ENCODE measurements at places on chromosomes 6 and 20. TPM values are rescaled to one million over a fixed set of nuclear protein-coding genes. Genes with fewer than 3 reads are reported as not detected.

C20orf144 gene
- total RNA-seq: 0.23 TPM

DNA sequence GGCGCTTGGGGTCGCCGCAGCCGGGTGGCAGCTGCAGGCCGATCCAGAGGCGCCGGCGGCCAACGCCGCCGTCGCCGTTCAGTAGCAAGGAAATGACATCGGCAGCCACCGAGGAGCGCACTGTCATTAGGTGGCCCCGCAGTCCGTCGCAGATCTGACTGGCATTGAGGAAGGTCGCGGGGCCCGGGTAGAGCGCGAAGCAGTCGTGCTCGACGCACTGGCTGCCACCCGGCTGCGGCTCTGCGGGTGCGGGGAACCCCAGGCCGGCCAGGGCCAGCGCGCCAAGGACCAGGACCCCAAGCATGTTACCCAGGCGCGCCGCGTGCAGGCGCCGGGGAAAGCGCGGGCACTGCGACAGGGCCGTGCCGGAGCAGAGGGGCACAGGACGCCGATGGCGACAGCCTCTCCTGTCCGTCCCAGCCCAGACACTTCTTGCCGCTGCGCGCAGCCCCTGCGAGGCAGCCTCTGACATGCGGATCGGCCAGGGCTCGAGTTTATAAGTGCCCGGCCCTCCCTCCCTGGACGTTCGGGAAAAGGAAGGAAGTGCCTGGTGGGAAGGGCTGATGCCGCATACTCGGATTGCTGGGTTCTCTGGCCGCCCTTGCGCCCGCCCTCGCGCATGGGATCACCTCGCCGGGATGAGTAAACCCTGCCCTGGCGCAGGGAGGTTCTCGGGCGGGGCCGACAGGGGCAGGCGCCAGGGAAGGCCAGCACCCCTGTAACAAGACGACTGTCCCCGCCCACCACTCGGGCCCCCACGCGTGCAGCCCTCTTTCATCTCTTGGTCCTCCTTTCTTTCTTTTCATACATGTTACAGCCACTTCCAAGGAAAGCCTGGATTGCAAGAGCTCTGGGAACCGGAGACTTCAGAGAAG lies at the start of gene THBD:
Gene THBD, minus strand, starts transcription at position 472 of the 875 bp plus-strand sequence. Its CDS starts 168 bp downstream, at position 304.
- DNase-seq: peak; percentile 26

ATXN1 gene
- total RNA-seq: 46.5 TPM

CLPSL1 gene
- total RNA-seq: not detected

DNA sequence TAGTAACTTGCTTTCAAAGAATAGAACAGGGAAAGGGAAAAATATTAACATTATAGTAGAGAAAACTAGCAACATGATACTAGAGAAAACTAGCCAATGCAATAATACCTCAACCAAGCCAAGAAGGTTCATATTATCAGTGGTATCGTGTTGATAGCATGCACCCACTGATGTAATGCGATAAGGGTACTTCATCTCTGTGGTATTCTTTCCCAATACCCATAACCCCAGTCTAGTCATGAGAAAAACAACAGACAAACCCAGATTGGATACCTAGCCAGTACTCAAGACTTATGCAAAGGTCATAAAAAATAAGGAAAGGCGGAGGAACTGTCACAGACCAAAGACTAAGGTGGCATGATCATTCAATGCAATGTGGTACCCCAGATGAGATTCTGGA lies 21.0 kb downstream of the BLOC1S5 start:
- DNase-seq: no peak

DNA sequence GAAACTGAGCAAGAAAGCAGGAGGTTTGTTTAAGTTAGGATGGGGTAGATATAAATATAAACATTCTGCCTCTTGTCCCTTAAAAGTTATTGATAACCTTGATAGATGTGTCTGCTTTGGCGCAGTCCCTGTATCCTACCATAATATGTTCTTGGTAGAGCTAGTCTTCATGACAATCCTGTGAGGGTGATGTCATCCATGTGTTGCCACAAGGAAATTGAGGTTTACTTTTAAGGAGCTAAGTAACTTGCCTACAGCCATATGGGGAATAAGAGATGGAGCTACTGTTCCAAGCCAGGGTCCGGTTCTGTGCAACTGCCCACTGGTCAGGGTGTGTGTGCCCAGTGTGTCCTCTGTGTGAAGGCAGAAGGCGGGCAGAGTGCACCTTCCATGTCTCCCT lies 78.5 kb downstream of the SSR1 start:
- DNase-seq: no peak

DNA sequence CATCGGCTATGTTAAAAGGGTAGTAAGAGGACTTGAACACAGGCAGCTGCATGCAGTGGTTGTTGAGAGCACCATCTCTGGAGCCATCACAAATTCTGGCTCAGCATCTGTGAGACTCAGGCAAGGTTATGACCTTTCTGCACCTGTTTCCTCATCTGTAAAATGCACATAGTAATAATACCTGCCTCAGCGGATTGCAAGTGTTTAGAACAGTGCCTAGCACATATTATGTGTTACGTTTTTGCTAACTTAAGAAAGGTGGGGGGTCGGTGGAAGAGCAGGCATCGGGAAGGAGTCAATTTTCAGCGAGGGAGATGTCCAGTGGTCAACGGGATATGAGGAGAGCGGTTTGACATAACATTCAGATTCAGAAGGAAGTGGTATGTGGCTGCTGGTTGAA lies 2.9 kb downstream of the LY6G5C start:
- no peak for DNase-seq

- DNase-seq: no peak
These were observed 90.1 kb downstream of the RSPH3 start for GRCh38 chr6:158909938-158910337.

NR2E1 gene
- not detected for total RNA-seq

UBE2C gene
- total RNA-seq: 171 TPM

GRCh38 chr6:163243083-163243482 lies 171.4 kb upstream of the QKI start:
- no peak for DNase-seq

HEBP2 gene
- 41.1 TPM for total RNA-seq

DNA sequence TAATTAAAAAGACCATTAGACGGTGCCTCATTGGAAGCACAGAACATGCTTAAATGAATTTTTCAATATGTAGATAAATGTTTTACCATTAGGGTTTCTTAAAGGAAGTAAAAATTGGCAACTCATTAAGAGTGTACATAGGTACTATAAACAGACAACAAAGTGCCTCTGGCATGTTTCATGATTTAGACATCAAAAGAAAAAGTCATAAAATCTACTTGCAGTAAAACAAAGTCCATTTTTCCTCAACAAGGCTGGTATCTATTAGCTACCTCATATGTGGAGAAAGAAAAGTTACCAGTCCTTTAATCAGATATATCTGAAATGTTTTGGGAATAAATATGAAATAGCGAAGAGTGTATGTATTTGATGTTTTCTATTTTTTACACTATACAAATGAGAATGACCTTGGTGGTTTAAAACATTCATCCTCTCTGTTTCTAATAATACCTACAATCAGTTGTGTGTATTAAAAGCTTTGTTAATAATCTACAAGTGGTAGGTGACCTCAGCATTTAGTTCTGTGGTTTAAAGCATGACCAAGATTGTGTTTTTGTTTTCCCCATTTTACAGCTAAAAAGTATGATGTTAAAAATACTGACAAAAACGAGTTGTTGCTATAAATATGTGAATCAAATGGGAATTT lies 87.5 kb downstream of the HDGFL1 start:
- DNase-seq: no peak

GRCh38 chr6:63543982-63544381 lies 28.3 kb upstream of the LOC128125822 start:
- DNase-seq: no peak

- no peak for DNase-seq
These were observed 70.3 kb downstream of the GFRA4 start for GRCh38 chr20:3592931-3593330.

GRCh38 chr20:57651881-57652605 lies 31.8 kb upstream of the ZBP1 start:
- DNase-seq: no peak

GRCh38 chr6:16698162-16698533 lies 63.1 kb downstream of the ATXN1 start:
- DNase-seq: no peak

OTOR gene
- total RNA-seq: not detected

THBS2 gene
- total RNA-seq: not detected

LAMA2 gene
- total RNA-seq: not detected

- no peak for DNase-seq
These were observed 626.5 kb upstream of the MAP3K7 start for GRCh38 chr6:91213229-91213901.

BPIFB2 gene
- total RNA-seq: not detected

- no peak for DNase-seq
These were observed 57.8 kb upstream of the C20orf144 start for GRCh38 chr20:33604084-33604990.

DNA sequence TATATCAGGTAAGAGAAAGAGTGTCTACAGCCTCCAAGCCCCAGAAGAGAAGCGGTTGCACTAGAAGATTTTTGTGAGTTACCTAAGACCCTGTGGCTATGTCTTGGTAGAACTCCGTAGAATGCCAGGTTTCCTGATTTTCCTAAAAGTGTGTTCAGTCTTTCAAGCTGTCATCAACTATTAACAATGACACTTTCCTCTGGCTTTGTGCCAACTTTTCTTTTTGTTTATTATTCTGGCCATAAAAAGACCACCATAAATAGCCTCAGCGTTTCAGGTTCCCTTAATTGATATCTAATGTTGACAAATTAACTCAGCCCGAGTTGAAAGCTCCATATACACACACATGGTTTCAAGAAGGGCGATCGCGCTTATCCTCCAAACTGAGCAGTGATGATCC lies 1.2 kb downstream of the PAK5 start:
- no peak for DNase-seq

- DNase-seq: no peak
These were observed 69.9 kb downstream of the FYN start for GRCh38 chr6:111803371-111803770.

RGS19 gene
- 38.1 TPM for total RNA-seq

DNA sequence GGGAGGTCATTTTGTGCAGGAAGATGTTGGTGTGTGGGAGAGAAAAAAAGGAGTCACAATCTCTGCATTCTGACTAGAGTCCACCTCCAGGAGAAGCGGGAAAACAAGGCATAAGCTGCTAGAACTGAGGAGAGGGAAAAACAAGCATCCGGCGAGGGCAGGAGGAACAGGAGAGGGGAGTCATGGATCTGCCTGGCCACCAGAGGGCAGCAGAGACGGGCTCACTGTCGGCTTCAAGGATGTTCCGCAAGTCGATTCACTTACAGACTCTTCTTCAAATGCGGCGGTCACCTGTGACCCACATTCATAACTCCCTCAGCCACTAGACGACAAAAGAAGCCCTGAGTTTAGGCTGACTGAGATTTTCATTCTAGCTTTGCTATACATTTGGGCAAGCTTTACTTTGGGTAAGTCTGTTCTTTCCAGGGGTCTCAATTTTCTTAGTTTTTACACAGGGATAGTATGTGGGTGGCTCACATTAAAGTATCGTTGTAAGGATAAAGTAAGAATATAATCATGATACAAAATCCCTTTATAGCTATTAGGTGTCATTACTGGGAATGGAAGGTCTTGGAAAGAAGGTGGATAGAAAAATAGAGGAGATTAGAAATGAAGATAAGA lies 6.6 kb upstream of the BTNL2 start:
- DNase-seq: peak; percentile 88

DDRGK1 gene
- total RNA-seq: 83.6 TPM

- DNase-seq: no peak
These were observed 60.4 kb upstream of the AKAP12 start for GRCh38 chr6:151179321-151179720.

DNA sequence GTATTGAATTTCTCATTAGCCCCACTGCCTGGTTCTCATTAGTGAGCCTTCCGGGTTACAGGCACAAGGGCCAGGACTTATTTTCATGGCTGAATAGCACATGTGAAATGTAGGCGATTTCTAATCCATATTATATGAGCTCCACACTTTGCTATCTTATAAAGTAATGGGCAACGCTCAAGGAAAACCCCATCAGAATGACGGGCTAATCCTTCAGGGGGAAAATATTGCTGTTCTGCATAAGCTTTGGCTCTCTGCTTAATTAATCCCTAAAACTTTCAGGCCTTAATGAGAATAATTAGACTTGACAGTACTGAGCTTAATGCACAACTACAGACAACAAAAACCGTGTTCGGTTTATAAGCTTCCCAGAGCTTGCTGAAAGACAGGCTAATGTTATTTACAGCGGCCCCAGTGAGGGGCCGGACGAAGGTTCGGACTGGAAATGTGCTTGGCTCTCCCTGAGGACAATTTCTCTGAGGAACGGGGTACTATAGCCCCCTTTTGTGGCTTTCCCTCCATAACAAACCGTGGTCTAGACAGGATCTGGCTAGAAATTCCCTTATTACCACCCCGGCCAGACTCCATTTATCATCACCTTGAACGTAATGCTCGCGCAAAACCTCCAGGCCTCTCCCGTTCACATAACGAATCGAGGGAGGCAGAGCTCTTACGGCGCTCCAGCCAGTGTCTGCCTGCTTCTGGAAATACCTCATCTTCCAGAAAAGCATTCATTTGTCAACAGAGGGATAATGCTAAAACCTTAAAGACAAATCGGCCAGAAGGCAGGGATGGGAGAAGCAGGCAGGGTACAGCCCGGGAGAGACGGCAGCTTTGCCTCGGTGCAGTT lies 164.5 kb downstream of the CD83 start:
- no peak for DNase-seq

DNA sequence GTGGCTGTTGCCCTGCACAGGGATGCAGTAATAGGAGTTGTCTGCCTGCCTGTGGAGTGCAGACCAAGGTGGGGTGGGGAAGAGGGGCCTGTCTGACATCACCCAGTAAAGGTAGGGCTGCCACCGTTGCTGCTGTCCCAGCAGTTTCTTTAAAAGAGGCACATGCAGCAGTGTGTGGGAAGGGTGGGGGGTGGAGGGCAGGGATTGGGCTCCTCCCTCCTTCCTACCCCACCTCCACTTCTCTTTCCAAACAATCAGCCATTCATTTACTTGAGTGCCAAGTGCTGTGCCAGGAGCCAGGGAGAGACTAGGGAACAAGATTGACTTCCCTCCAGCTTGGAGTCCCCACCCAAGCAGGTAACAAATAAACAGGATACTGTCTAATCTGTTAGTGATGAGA lies 66.8 kb upstream of the MYL9 start:
- no peak for DNase-seq

PTCHD4 gene
- not detected for total RNA-seq

GRCh38 chr6:136613477-136613876 lies 63.3 kb upstream of the MAP7 start:
- DNase-seq: no peak

ZNF512B gene
- total RNA-seq: 20.6 TPM

BFSP1 gene
- 0.23 TPM for total RNA-seq

DNA sequence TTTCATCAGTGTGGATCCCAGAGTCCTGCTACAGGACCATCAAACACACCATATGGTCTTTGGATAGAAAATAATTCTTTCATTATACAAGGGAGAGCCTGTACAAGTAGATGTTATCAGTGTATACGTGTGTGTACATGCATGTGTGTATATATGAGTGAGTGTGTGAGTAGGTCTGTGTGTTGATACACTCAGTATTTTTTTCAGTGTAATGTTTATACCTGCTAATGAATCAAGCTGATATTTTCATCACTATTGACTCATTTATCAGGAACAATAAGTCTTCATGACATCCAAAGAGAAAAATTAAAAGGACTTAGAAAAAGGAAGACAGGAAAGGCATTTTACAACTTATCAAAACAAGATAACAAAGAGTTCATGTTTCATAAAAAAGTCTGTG lies 66.5 kb downstream of the EPM2A start:
- no peak for DNase-seq

SLC12A5 gene
- 3.2 TPM for total RNA-seq
